ENCODE measurements at places on chromosomes 5 and 9.
A peak's percentile ranks its signal among the peaks of the same experiment; 100 is the strongest.

DNA sequence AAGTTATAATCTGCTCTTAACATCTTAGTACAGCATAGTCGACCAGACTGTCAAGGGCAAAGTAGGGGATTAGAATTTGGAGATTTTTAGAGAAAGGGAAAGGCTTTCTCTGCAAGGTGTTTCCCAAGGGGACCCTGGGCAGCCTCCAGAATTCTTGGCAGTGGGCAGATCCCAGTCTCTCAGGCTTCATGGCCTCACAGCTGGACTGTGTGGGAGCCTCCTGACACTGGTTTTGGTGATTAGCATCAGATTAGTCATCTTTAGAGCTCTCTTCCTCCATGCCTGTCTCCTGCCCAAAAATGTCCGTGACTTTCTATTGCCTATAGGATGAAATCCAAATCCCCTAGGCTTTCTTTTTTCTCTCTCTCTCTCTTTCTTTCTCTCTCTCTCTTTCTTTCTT is 370.7 kb downstream of the ZSWIM6 start:
- DNase-seq = no peak

- DNase-seq = no peak
These were observed 204.5 kb downstream of the SNX18 start for GRCh38 chr5:54721951-54722654.

GRCh38 chr9:77586591-77586990 is 61.5 kb downstream of the GNA14 start:
- no peak for DNase-seq

DNA sequence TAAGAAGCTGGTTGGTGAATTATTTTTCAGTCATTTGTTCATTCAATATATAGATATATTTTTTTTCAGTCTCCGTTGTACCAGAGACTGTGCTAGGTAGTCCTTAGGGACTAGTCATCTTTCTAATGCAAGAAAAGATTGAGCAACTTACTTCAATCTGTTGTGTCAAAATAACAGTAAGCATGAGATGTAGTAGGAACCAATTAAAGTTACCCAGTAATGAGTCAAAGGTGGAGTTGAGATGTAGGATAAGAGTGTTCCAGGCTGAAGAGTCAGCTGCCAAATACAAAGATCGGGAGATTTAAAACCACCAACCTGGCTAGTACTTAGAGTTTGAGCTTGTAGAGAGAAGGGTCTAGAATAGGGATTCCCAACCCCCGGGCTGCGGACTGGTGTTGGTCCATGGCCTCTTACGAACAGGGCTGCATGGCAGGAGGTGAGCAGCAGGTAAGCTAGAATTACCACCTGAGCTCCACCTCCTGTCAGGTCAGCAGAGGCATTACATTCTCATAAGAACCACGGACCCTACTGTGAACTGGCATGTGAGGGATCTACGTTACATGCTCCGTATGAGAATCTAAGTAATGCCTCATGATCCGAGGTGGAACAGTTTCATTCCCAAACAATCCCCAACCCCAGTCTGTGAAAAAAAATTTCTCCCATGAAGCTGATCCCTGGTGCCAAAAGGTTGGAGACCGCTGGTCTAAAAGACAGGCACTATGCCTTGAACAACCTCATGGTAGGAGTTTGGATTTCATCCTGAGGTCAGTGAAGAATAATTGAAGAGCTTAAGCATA is 1241.5 kb upstream of the WWC1 start:
- DNase-seq = no peak

- DNase-seq = no peak
These were observed 18.8 kb downstream of the SMIM32 start for GRCh38 chr5:136174021-136174659.

DNA sequence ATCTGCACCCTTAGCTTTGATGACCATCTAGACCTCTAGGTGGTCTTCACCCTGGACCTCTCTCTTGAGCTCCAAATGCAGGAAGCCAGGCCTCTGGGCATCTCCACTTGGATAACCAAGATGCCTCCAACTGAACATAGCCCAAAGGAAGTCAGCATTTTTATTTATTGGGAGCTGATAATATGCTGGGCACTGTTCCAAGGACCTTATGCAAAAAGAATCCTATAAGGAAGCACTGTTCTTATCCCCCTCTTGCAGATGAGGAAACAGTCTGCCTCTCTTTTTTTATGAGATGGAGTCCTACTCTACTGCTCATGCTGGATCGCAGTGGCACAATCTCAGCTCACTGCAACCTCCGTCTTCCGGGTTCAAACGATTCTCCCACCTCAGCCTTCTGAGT is 219.9 kb downstream of the CDK5RAP2 start:
- peak; percentile 12 for DNase-seq

- no peak for DNase-seq
These were observed 562.8 kb downstream of the PTPRD start for GRCh38 chr9:10050016-10050415.
